ENCODE measurements at places on chromosomes 2 and 18. TPM values are rescaled to one million over a fixed set of nuclear protein-coding genes. Genes with fewer than 3 reads are reported as not detected.

The BCL2 gene
- 1.3 TPM for total RNA-seq

The ACTR3 gene
- total RNA-seq, result 317 TPM

The GREB1 gene
- total RNA-seq, result 0.07 TPM

The FMNL2 gene
- 26.6 TPM for total RNA-seq

The DSG2 gene
- under 0.01 TPM for total RNA-seq

The MREG gene
- total RNA-seq, result 6.7 TPM

- DNase-seq, result no peak
Observed at GRCh38 chr2:236536727-236537398, 32.8 kb upstream of the ACKR3 start.

DNA sequence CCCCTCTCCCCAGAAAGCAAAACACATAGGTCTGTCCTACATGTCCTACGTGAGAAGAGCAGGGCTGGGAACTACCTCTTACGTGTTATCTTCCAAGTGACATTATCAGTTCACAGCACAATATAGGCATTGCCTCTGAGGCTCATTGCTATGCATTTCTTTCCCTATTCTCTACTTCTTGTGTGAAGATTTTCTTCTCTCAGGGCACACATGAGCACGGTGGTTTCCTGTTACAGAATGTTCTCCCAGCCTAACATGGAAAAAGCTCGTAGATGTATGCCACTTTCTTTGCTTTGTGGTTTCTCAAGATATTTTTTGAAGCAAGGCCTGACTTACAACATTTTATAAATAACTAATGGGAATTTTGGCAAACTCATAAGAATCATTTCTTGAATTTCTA is 19.4 kb upstream of the DSC3 start:
- no peak for DNase-seq

- no peak for DNase-seq
Observed at GRCh38 chr2:106156305-106157296, 37.5 kb downstream of the UXS1 start.

- DNase-seq, result no peak
Observed at GRCh38 chr2:47359375-47359868, 43.5 kb upstream of the MSH2 start.

DNA sequence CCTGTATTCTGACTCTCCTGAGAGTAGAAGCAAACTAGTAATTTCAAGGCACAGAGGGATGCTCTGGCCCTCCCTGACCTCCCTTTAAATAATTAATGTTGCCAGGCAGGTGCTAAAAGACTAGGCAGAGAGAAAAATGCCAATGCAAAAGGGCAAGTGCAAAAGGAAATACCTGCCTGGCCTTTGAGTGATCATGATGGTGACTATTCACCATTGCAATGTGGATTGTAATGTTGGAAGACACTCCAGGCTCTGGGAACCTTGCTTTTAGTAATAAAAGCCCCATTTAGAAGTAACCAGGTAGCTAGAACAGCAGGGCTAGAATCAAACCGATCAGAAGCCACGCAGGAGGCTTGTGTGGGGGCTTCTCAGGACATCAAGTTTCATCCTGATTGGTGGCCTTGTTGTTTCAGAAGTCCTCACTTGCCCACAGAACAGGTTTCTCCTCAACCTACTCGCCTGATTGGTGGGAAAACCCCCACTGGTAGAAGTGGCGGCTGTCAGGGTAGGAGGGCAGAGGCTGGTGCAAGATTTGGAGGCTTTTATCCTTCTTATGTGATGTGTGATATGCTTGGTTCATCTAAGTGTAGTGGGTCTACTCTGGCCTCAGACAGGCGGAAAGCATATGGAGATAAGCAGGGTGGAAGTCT is 16.0 kb upstream of the CHRNA1 start:
- DNase-seq, result no peak

- DNase-seq, result no peak
Observed at GRCh38 chr2:52335727-52336126, 1303.8 kb upstream of the NRXN1 start.

DNA sequence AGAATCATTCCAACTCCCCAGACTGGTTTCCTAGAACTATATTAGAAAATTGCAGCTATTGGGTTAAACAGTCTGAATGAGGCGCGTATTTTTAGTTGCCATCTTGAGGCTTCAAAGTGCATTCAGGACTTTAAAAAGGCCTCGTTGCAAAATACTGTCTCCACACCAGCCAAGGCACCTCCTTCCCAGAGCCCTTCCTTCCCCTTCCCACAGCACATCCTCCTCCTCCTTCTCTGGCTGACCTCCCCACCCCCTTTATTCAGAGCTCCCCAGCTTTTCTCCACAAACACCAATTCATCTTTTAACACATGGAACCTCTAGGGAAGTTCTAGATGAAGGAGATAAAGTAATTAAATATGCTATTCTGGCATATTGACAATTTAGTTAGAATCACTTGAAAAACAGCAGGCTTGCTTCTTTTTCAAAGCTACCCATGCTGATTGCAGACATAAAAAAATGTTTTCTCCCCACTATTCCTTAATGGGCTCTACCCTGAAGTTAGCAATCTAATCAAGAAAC is 90.3 kb downstream of the RTP5 start:
- DNase-seq, result no peak

- no peak for DNase-seq
Observed at GRCh38 chr2:218125626-218126080, at the start of gene CXCR2. Gene CXCR2 (plus strand): TSS chr2:218126028. CDS start chr2:218134802, 8,774 bp downstream.

DNA sequence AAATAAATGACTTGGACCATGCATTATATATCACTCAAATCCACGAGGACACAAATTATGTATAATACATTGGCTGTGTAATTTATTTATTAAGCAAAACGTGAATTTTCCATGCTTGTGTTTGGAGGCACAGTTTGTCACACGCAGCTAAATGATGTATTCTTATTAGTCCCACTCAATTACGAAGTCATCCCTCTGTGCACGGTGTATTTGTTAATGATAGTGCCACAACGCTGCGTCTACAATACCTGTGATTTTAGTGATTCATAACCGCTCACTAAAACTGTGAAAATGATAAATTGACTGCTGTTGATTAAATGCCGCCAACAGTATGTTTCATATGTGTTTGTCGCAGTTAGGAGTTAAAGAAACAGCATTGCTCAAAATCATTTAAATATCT is 358.3 kb downstream of the ZNF516 start:
- DNase-seq, result no peak

GRCh38 chr2:42192652-42193566 is 23.8 kb downstream of the EML4 start:
- DNase-seq, result no peak

Measured in pulmonary artery endothelial cell (primary cell).